Type B pancreatic cell (in vitro differentiated cells): ENCODE measurements at places on chromosomes 11 and 22. TPM values are rescaled to one million over a fixed set of nuclear protein-coding genes. Genes with fewer than 3 reads are reported as not detected.
A peak's percentile ranks its signal among the peaks of the same experiment; 100 is the strongest.

GRCh38 chr11:133902506-133902905 is 54.3 kb downstream of the IGSF9B start:
- H3K36me3 ChIP-seq = no peaks in the 10 kb centered on the region
- no peaks in the 10 kb centered on the region for H3K27me3 ChIP-seq
- peaks cover 3% of the 10 kb centered on the region for H3K4me1 ChIP-seq

GRCh38 chr11:57490456-57491248 is 24.9 kb downstream of the SLC43A1 start:
- no peaks in the 10 kb centered on the region for H3K4me1 ChIP-seq
- no peaks in the 10 kb centered on the region for H3K36me3 ChIP-seq
- H3K27ac ChIP-seq = no peak overlapping the region

- H3K4me1 ChIP-seq = peaks cover 57% of the 10 kb centered on the region
- DNase-seq = no peak
- peaks cover 20% of the 10 kb centered on the region for H3K36me3 ChIP-seq
Observed at GRCh38 chr22:33569018-33569417, 351.3 kb downstream of the LARGE1 start.

DNA sequence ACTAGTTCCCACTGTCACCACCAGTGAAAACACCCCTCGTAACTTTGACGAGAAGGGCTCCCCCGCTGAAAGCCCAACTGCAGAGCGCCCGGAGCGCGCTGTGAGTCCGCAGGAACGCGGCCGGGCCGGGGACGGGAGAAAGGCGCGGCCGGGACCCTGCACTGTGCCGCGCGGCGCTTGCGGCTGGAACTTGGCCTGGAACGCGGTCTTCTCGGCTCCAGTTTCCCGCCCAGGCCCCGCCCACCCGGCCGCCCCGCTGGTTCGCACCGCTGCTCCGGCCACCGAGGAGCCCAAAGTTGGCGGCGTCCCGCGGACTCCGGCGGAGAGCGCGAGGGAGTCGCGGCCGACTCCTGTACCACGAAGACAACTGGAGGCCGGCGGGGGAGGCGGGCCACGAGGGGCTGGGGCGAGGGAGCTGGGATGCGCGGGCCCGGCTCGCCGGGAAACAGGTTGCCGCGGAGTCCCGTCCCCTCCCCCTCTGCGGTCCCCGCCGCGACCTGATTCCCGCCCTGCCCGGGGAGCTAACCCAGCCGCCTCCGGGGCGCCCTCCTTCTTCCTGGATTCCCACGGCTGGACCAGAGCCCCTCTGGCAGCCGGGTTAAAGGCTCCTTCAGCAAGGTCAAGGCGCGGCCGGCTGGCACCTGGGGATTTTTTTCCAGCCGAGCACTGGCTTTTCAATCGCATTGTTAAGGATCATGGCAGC is 3.4 kb downstream of the TENM4 start:
- peak overlapping the region; percentile 92 for H3K4me3 ChIP-seq
- peak; percentile 77 for DNase-seq
- peaks cover 50% of the 10 kb centered on the region for H3K27me3 ChIP-seq
- H3K36me3 ChIP-seq = no peaks in the 10 kb centered on the region

The DDX25 gene
- total RNA-seq = 0.79 and 1.8 TPM in 2 replicates
